Activated naive CD4-positive, alpha-beta T cell treated with anti-CD3 and anti-CD28 coated beads, Interleukin-2, amount 50 U/mL, for 16 hours (primary cell): ENCODE measurements at places on chromosomes 16 and 17.
A peak's percentile ranks its signal among the peaks of the same experiment; 100 is the strongest.

- no peak for DNase-seq
Measured at GRCh38 chr17:57898487-57899311, 48.9 kb upstream of the MRPS23 start.

- no peak for DNase-seq
Measured at GRCh38 chr17:77666462-77666861, 292.0 kb upstream of the TNRC6C start.

- DNase-seq: no peak
Measured at GRCh38 chr17:16486373-16487250, 5.4 kb downstream of the LRRC75A start.

GRCh38 chr17:20045476-20045875 lies 36.3 kb downstream of the SPECC1 start:
- no peak for DNase-seq

- no peak for DNase-seq
Measured at GRCh38 chr16:54369861-54370260, 83.3 kb upstream of the IRX3 start.

DNA sequence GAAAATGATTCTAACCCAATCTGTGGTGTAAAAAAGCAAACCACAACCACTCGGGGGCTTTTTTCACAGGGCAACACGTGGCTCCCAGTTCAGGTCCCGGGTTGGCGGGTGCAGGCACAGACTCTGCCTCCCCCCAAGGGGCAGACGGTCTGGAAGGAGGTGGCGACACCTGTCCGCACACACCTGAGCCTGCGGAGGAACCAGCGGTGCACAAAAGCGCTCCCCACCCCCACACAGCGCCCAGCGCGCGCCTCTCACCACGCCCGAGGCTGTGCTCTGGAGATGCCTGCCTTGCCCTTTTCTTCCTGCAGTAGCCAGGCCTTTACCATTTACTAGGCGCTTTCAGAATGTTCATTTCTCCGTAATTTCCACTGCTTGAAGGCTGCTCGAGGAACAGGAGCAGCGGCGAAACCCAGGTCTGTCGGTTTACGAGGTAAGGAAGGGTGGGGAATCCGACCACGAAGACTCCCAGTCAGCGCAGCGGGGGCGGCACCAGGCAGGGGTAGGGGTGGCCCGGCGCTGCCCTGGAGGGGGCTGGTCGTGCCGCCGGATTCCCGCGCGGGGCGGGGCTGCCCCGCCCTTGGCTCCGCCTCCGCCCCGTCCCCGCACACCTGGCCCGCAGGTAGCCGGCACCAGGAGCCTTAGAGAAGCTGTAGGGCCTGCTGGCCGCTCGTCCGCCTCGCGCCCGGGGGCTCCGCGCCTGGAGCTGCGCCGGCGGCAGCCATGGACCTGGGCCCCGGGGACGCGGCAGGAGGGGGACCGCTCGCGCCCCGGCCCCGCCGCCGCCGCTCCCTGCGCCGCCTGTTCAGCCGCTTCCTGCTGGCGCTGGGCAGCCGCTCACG lies at the start of gene USP43:
USP43 (plus strand) TSS at position 608 of the 842 bp plus-strand sequence; CDS start at position 724, 116 bp downstream.
- peak; percentile 17 for DNase-seq

GRCh38 chr17:61456061-61456681 lies 3.9 kb downstream of the TBX4 start:
- no peak for DNase-seq

- no peak for DNase-seq
Measured at GRCh38 chr16:9055661-9056060, 35.8 kb upstream of the HAPSTR1 start.

DNA sequence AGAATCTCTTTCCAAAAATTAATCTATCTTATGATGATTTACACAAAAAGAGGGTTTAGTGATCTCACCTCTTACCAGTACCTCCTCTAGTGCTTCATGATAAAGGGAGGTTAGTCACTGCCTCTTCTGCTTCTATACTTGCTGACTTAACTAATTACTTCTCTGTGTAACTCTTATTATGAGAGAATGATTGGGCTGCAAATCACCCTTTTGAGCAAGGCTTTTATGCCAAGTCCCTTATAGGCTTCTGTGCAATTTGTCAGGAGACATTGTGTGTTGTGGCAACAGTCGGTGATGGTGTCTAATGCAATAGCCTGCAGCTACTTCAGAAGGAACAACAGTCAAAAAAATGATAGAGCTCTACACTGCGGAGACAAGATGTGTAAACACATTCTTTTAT lies 1568.1 kb upstream of the GOT2 start:
- no peak for DNase-seq

DNA sequence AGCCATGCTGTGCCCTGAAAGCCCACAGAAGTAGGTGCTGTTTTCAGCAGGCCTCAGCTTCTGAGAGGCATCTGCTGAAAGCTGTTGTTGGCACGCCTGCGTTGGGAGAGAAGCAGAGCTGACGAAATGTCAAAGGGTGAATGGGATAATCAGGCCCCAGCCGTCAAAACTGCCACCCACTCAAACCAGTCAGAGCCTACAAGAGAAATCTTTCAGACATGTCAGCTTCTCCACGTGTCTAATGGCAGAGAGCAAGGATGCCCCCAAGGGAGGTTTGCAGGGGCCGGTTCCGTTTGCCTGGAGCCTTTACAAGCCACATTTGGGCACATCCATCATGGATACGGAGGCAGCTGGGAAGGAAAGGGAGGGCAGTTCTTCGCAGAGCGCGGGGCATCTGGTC lies 568.2 kb upstream of the EEF2KMT start:
- no peak for DNase-seq

- no peak for DNase-seq
Measured at GRCh38 chr17:75048249-75048878, 1.3 kb downstream of the KCTD2 start.

- peak; percentile 67 for DNase-seq
Measured at GRCh38 chr17:50269477-50270434, 4.5 kb upstream of the TMEM92 start.

DNA sequence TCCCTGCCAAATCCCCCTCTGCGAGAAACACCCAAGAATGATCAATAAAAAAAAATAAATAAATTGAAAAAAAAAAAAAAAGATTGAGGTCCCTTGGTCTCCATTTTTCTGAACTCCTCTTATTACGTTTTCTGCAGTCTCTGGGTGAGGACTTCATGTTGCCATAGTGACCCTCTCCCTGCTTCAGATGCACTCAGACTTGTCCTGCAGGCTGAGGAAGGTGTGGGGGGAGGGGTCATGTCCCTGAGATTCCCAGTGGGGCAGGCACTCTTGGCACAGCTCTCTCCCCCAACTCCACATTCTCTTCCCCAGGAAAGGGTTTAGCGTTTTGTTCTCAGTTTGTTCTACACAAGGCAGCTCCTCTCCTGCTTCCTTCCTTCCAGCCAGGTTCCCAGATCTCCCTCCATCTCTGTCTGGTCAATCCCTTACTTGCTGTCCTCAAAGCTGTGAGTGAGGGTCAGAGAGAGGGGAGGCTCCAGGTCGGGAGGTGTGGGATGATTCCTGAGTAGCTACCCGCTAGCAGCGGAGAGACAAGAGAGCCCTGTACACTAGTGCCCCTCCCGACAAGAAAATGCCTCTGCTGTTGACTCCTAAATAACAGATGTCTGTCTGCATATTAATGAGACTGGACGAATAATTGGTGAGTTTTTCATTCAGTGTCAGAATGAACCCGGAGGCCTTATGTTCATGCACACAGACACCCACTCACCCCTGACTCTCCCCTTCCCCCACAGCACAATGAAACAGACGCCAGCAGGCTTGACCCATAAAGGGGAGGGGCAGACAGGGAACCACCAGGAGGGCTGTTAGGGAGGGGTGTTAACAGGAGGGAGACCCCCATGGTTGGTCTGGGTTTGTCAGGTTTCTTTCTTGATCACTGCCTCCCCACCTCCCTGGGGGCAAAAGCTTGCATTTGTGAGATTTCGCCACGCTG lies 9.2 kb downstream of the RND2 start:
- DNase-seq: no peak

- DNase-seq: no peak
Measured at GRCh38 chr16:21120976-21121520, 29.6 kb downstream of the DNAH3 start.

DNA sequence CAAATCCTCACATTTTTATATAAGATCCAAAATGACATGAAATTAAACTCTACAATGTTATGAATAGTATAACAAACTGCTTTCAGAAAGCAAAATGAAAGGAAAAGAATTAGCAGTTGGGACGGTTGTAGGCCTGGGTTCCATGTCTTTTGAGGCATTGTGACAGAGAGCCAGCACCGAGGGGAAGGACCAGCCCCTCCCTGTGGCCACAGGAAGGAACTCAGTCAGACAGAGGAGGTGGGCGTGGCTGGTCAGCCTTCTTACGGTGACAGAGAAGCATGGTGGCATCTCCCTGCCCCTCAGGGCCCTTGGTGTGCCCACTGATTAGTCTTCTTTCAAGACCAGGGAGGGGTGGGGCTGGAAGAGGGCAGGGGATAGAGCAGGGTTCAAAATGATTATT lies 5.7 kb downstream of the ZNF319 start:
- peak; percentile 26 for DNase-seq
